NCI-H446 (cell line): ENCODE measurements at places on chromosomes 4 and X.

DNA sequence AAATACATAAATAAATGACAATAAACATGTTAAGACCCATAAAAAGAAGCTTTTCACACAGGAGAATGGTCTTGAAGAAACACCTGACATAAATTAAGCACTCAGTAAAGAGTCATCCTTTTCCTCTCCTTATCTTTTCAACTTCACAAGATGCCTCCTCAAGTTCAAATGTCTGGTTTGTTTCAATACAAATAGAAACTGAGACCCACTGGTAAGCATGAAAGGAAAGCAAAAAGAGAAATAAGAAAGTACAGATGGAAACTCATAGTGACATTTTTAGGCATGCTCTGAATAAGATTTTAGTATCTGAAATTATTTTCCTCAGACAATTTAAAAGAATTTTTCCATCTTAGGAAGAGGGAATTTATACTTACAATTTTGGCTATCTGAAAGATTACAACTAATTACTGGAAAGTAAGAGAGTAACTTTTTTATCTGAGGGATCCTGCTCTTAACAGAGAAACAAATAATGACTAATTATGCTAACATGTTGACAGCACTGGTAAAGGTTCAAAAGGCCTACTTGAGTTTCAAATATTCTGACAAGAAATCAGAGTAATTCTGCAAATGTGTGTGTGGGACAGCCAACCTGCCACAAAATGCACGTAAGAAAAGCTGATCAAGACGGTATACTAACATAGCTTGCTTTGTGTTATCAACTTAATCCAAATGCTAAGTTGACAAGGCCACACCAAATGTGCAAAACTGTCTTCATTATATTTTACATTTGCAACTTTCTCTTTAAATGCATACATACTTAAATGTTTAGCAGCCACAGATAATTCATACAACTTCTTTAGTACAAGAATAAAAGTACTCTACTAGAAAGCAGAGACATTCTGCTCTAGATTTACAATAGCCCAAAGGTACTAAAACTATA is 113.0 kb downstream of the IQCM start:
- no peak for DNase-seq

DNA sequence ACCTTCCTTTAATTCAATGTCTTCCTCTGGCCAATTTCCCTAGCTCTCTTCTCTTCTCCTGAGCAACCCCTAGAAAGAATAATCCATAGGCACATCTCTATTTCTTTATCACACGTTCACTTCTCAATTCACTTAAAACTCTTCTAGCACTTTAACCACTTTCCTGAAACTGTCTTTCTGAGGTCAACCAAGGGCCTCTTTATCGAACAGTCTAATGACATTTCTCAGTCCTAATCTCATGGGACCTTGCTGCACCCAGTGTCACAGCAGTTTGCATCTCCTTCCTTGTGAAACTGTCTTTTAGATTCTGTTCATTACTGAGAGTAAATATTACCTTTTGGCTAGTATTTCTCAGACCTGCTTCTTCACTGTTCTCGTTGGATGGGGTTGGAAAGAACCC is 285.3 kb upstream of the RASGEF1B start:
- DNase-seq, result no peak

- DNase-seq, result no peak
Observed at GRCh38 chr4:184856277-184856609, 30.5 kb upstream of the ACSL1 start.

- DNase-seq, result no peak
Observed at GRCh38 chrX:47179221-47179927, 14.3 kb upstream of the UBA1 start.

- DNase-seq, result no peak
Observed at GRCh38 chr4:184368290-184368689, 106.1 kb downstream of the IRF2 start.

DNA sequence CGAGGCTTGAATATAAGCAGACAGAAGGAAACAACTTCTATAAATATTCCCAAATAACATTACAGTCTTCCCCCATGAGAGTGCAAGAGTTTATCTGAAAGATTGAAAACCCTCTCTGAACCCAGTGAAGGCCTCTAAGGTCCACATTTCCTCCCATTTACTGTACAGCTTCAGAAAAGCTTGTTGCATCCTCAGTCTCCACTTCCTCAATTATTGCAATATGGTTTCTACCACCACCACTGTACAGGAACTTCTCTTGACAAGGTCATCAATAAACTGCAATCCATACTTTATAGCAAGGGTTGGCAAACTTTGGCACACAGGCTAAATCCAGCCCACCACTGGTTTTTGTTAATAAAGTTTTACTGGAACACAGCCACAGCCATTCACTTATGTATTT is 239.0 kb downstream of the THOC2 start:
- no peak for DNase-seq

GRCh38 chr4:176036585-176037205 is 28.9 kb upstream of the WDR17 start:
- no peak for DNase-seq

DNA sequence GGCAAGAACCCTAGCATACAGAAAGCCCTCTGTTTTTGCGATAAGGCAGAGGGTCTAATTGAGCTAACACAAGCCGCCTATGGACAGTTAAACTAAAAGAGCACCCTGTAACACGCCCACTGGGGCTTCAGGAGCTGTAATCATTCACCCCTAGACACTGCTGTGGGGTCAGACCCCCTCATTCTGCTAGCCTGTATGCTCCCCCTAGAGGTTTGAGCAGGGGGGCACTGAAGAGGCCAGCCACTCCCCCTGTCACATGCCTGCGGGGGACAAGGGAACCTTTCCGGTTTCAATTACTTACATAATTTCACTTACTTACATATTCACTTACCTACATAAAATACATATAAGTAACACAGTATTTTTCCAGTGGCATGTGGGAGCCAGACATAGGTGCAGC is 469.5 kb upstream of the FAM241A start:
- no peak for DNase-seq

- DNase-seq, result no peak
Observed at GRCh38 chrX:144042271-144042670, 158.4 kb downstream of the UBE2NL start.

DNA sequence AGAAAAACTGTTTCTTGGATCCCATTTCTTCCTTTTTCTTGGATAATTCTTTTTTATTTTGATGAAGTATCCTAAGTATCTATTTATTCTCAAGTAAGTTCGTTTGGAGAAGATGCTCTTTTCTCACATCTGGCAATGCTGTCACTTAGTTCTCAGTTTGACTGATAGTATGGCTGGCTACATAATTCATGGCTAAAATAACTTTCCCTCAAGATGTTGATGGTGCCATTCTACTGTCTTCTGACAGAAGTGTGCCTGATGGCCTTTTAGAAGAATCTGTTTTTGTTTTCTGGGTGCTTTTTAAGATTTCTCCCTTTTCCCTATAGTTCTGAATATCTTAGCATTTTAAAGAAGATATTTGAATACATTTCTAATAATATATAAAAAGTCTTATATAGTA is 41.6 kb downstream of the EVC2 start:
- DNase-seq, result no peak

GRCh38 chr4:189940178-189941004 is at the start of gene FRG1:
Gene FRG1 (plus strand): TSS chr4:189940872. CDS start chr4:189941010, 138 bp downstream.
- no peak for DNase-seq

DNA sequence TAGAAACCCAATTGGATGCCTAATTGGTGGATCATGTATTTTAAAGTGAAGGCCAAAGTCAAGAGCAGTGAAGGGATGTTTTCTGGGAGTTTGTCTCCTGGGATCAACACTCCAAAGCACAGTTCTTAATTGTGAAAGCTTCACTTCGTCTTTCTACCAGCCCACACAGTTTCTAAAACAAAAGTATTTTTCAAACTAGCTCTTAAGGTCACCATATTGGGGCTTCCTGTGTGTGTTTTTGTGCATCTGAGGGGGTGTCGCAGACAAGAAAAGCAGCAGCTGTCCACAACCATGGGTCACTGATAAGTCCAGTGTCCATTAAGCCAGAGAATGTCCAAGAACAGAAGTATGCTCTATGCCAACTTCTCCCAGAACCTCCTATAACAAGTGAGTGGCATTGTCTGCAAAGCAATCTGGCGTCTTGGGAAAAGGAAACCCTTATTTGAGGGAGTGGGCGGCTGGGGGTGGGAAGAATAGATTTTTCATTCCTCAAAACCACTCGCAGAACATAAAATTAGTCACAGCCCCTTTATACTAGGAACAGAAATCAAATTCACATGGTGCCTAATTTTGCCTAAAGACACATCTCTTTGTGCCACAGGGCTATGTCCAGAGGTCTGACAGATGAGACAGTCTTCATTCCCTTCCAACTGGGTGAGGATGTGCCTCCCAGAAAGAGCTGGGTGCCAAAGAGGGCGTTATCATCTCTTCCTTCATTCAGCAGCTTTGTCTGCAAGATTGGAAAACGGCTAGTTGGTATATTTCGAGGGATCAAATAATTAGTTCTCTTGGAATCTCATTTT is 610.4 kb downstream of the BCOR start:
- no peak for DNase-seq

DNA sequence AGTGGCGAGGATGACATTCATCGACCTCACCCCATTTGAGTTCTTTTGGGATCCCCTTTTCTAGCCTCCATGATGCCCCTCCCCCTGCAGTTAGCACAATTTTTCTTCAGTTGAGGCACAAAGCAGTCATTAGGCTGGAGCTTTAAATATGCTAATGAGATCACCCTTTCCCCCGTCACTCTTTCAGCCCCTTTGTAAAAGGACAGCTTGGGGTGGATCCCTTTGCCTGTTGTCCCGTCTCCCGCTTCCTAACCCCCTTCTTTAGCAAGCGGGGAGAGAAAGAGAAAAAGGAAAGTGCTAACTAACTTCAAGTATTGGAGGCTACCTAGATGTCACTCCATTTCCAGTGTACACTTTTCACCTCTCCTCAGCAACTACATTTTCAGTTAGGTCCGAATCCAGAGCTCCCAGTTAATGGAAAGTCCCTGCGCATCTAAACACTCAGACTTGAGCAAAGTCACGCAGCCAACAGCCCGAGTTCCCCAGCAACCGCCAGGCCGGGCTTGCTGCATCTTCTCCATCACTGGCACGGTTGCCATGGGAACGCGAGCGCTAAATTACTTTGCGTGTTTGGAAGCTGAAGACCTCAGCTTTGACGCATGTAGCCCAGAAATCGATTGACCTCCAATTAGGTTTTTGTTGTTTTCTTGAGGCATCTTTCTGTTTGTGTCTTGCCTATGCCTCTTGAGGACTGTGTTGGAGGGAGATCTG is 76.8 kb downstream of the RTL5 start:
- DNase-seq, result no peak

DNA sequence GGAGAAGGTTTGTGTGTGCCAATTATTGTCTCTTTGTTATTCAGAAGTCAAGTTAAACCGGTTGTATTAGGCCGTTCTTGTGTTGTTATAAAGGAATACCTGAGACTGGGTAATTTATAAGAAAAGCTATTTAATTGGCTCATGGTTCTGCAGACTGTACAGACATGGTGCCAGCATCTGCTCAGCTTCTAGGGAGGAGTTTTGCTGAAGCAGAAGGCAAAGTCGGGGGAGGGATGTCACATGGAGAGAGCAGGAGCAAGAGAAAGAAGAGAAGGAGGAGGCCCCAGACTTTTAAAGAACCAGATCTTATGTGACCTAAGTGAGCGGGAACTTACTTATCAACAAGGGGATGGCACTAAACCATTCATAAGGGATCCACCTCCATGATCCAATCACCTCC is 349.3 kb upstream of the PCDH18 start:
- DNase-seq, result no peak

- DNase-seq, result no peak
Observed at GRCh38 chrX:70452143-70452733, 7.6 kb downstream of the DLG3 start.

DNA sequence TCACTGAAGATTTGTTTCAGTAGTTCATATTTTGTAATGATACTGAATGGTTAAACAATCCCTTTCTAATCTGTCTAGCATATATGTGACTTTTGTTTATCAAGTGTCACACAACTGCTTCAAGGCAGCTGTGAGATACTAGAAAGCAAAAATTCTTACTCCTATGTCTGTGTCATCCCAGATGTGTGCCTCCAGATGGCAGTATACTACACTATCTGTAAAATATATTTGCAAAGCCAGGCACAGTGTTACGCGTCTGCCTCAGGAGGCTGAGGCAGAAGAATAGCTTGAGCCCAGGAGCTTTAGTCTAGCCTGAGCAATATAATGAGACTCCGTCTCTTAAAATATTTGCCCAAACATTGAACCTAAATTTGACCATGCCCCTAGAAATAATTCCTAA is 4.0 kb downstream of the NUDT10 start:
- DNase-seq, result peak; percentile 23

DNA sequence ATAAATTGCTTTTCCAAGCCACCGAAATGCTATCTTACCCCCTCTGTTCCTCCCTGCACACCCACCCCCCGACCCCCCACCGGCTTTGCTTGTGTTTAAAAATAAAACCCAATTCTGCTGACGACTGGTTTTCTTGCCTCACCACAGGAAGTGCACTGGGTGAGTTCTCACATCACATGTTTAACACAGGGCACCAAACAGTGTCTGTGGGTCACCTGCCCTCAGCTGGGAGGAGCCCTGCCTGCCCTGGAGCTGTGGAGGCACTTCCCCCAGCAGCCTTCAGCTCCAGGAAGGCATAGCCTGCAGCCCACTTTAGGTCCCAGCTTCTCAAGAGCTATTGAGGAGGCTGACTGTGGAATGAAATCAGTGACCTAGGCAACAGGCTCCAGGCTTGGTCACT is 8.8 kb downstream of the TMEM255A start:
- DNase-seq, result no peak

GRCh38 chr4:168279556-168279955 is 39.0 kb downstream of the DDX60 start:
- DNase-seq, result no peak

DNA sequence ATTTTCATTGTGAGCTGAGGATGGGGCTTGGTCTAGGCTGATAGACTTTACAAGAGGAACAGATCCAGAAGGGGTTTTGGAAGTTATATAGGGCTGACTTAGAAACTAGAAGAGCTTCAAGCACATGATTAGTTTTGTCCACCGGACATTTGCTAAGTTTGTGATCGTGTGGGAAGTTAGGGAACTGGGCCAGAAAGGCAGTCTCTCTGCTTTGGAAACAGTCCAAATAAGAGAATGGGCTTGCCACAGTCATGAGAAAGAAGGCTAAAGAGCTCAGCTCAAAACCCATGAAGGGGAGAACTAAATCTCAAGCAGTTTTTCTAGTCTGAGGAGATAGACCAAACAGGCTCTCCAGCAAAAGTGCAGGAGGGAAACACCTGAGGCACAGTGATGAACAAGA is 67.8 kb downstream of the ZNF674 start:
- DNase-seq, result no peak

GRCh38 chrX:154714925-154715324 is 36.0 kb downstream of the GAB3 start:
- peak; percentile 48 for DNase-seq

GRCh38 chr4:78459327-78459726 is 92.2 kb upstream of the ANXA3 start:
- no peak for DNase-seq
